ENCODE measurements at places on chromosomes 16 and 17. TPM values are rescaled to one million over a fixed set of nuclear protein-coding genes. Genes with fewer than 3 reads are reported as not detected.

PRDM7 gene
- not detected for total RNA-seq

SDK2 gene
- total RNA-seq: under 0.01 TPM

TBC1D28 gene
- total RNA-seq: not detected

PDF gene
- total RNA-seq: 10.1 TPM

AHSP gene
- not detected for total RNA-seq

ASPA gene
- not detected for total RNA-seq

NPTX1 gene
- 0.13 TPM for total RNA-seq

HOXB8 gene
- 0.76 TPM for total RNA-seq

PDPR gene
- 17.2 TPM for total RNA-seq

FAM20A gene
- not detected for total RNA-seq

WIPI1 gene
- total RNA-seq: 49.6 TPM

KRT39 gene
- total RNA-seq: not detected

USP6 gene
- not detected for total RNA-seq

ARHGAP23 gene
- 43.1 TPM for total RNA-seq

OR1E2 gene
- not detected for total RNA-seq

CHD9NB gene
- 0.39 TPM for total RNA-seq

SLC47A1 gene
- 1.7 TPM for total RNA-seq

B3GNT9 gene
- total RNA-seq: 2.4 TPM

LDHD gene
- total RNA-seq: 0.39 TPM

TNP2 gene
- not detected for total RNA-seq

ETV4 gene
- total RNA-seq: 7.2 TPM

DYNLL2 gene
- 10.9 TPM for total RNA-seq

CHST4 gene
- total RNA-seq: not detected

PRM3 gene
- total RNA-seq: not detected

CD300LF gene
- not detected for total RNA-seq

SYCE1L gene
- total RNA-seq: 1.6 TPM

SLX1A gene
- total RNA-seq: 52.4 TPM

PPL gene
- total RNA-seq: 4.7 TPM

VAT1L gene
- 0.13 TPM for total RNA-seq

CFAP119 gene
- 0.90 TPM for total RNA-seq

DBNDD1 gene
- 12.3 TPM for total RNA-seq

TRAF4 gene
- 24.0 TPM for total RNA-seq

SLC13A2 gene
- total RNA-seq: not detected

ALOX15B gene
- total RNA-seq: not detected

PCYT2 gene
- total RNA-seq: 40.4 TPM

CACNG5 gene
- total RNA-seq: not detected

FBXW10B gene
- not detected for total RNA-seq

RCVRN gene
- total RNA-seq: not detected

TTLL6 gene
- total RNA-seq: under 0.01 TPM
